Erythroblast (primary cell): ENCODE measurements at places on chromosomes 6 and 20.
A peak's percentile ranks its signal among the peaks of the same experiment; 100 is the strongest.

- DNase-seq, result peak; percentile 72
These were observed 862 bp upstream of the SOBP start for GRCh38 chr6:107488875-107489635.

DNA sequence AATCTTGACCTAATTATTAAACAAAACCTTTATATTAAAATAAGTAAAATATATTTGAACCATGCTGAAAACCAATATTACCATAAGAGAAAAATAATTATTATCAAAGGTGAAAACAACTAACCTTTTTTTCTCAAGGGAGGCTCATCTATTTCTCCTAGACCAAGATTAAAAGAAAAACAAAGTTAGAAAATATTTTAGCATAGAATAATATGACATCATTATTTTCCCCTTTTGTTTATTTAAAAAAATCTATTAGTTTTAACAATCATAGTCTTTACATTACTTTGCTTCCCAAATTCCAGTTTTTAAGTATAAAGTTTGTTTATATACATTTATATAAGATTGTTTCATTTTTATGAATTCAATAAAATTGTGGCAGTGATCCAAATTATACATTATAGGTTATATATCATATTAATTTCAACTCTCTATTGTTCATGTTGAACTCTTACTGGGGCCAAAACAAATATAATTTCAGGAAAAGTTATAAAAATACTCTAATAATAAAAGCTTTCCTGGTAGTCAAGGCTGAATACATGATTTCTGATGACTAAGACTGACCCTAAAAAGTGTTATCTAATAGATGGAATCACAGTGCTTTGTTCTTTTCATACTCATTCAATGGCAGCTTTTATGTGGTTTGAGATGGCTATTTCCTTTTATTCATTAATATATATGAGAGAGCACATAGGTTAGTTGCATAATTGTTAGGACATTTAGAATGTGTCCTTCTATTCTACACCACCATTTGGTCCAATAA is 89.4 kb downstream of the TRDN start:
- DNase-seq, result no peak

DNA sequence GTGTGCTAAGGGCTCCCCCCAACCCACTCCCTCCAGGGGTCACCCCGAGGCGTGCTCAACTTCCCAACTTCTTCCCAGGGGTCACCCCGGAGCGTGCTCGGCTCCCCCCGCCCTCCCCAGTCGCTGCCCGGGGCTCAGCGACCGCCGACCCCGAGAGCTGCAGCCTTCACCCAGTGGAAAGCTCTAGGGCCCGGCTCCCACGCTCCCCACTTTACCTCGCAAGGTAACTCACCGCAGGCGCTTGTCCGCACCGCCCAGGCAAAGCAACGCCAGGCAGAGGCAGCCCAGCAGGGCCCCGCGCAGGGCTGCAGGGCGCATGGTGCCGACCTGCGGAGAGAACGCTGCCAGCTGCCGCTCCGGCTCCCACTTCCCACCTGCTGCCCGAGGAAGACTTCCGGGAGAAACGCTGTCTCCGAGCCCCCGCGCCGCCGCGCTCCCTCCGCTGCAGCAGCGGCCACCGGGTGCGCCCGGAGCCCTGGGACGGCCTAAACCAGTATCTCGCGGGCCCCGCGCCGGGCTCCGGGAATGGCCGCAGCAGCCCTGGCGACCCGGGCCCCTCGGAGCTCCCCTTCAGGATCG is 396 bp downstream of the RNASET2 start:
- no peak for DNase-seq

DNA sequence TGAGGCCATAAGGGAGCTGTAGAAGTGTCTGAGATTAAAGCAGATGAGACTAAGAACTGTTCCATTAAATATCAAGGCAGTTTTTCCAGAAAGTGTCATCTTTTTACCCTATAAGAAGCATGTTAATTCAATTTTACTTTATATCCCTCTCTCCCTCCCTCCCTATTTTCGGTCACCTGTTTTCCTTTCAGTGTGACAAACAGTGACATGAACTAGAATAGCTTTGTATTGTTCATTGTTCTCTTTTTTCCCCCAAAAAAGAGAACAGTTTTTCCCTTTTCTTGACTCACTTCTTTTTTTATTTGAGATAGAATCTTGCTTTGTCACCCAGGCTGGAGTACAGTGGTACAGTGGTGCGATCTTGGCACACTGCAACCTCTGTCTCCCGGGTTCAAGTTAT is 269.3 kb downstream of the ZFAND3 start:
- DNase-seq, result no peak

- DNase-seq, result no peak
These were observed 86.2 kb upstream of the VSTM2L start for GRCh38 chr20:37816726-37817125.

DNA sequence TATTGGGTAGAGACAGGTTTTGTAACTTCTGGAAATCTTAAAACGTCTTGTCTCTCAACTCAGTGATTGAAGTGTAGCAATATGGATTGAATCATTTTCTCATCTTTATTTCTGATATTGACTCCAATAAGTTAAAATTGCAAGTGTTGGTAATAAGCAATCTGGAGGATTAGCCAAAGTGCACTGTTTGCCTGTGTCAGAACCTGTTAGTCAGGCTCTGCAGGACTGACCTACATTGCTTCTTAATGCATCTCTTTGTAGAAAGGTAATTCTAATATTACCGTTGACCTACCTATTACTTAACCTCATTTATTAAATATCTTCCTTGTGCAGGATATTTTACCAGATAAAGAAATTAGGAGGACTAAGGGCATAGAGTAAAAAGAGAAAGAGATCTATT is 484.0 kb upstream of the CITED2 start:
- no peak for DNase-seq

DNA sequence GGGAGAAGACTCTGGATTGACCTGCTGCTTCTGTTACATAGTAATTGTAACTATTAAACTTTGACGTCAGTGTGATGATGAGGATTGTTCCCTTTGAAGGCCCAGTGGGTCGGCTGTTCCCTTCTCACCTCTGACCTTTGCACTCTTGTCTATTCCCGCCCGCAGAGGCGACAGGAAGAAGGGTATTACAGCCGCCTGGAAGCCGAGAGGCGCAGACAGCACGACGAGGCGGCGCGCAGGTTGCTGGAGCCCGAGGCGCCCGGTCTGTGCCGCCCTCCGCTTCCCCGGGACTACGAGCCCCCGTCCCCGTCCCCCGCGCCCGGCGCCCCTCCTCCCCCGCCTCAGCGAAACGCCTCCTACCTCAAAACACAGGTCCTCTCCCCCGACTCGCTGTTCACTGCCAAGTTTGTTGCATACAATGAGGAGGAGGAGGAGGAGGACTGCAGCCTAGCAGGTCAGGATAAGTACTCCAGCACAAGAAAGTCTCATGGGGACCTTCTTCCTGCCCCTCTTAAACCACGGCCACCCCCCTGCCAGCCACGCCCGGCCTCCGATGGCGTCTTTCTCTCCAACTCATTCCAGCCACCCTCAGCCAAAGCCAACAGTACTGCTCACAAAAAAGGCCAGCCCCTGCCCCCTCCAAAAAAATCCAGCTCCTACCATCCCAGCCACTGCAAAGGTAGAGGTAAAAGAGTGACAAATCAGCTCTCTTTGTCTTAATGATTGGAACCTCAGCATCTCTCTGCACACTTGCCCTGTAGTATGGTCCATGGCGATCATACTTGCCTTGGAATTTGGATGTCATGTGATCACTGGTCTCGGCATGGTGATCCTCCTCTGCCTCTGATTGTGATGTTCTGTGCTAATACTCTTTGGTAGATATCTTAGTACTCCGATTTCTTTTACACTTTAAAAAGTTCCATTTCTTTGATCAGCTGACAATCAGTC is 31.6 kb upstream of the KIF25 start:
- no peak for DNase-seq

DNA sequence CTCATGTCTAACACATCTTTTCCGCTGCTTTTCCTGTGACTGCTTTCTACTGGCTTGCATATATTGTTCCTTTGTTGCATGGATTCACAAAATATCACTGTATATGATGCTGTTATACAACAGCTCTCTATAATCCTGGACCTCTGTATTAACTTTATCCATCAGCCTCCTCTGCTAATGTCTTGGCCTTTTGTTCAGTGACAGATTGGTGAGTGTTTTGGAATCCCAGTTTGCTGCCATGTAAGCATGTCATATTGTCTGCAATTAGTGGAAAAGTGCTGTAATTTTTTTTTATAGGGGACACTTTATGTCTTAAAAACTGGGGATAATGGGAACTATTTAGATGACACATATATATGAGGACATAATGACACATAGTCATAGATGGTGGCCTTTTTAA is 3.0 kb downstream of the RIMS1 start:
- DNase-seq, result no peak

DNA sequence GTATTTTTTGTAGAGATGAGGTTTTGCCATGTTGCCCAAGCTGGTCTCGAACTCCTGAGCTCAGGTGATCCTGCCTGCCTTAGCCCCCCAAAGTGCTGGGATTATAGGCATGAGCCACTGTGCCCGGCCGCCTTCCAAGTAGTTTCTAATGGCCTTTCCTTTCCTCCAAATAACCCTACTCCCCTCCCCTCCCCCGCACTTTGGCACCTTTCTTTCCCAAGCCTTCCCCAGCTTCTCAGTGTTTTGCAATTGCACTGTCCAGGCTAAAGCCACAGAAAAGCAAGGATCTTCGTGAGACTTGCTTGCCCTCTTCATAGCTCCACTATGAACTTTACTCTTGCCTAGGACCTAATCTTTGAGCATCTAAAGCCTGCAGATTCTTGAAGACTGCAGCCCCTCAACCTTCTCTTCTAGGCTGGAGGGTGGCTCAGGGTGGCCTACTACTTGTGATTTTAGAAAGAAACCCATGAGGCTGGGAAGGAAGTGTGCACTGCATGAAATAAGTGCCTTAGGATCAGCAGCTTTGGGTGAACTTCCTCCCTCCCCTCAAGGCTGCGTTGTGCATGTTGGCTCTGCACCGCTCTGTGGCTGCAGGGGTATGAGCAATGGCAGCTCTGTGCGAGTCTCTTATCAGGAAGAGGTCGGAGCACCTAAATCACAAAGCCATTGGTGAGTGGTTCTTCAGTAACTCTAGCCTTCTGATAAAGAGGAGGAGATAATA is 152.4 kb upstream of the SNX9 start:
- no peak for DNase-seq

DNA sequence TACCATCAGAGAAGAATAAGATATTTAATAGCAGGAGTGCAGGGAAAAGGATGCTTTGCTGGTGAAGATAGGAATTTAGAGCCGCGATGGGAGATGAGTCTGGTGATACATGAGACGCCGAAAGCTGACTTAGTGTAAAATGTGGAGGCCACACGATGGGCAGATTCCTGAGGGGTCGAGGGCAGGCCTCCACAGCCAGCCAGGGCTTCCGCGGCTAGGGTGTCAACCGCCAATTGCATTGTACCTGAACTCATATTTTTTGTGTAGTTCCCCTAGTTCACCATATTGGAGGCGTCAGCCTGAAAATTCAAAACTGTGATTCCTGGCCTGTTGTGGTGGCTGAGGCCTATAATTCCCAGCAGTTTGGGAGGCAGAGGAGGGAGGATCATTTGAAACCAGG is 8.5 kb downstream of the ETV7 start:
- DNase-seq, result no peak

DNA sequence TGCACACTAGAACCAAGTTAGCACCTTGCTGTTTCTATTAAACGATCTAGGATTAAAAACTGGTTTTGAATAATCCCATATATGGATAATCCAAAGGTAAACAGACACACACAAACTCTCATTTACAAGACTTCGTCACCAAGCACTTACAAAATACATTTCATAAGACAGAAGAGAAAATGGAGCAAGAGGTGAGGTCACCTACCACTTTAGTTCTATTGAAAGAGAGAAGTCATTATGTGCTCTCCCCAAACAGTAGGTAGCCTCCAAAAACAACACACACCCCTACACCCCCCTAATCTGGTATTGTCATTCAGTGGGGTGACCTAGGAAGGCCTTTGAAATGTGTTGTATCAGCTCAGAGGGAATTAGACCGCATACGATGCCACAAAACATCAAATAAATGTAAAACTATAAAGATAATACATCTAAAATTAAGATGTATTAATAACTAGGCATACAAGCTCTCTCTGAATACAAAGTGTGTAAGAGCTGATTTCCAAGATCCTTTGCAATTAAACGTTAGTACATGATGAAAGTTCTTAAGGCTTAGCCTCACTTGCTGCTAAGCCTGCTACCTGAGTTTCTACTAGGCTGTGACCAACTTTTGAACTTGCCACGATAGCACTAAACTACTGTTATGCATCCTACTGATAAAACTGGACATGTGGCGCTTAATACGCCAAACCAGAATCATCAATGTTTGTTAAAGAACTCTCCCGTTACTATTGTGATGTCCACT is 1.6 kb downstream of the SRPK1 start:
- DNase-seq, result peak; percentile 72

DNA sequence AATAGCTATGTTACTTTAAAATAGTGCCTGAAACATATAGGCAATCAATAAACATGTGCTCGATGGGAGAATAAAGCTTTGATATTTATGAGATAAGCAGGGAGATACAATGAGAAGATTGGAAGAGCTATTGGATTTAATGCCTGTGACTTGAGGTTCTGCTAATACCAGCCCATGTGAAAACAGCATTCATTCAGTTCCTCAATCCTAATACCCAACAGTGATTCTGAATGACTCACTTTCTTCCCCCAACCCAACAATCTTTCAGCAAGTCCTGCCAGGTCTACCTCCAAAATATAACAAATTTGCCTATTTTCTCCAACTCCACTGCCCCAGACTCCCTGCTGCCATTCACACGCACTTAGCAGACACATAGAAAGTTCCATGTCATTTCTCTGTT is 26.6 kb upstream of the KLHL31 start:
- DNase-seq, result no peak

GRCh38 chr6:7261032-7261841 is 51.8 kb downstream of the SSR1 start:
- DNase-seq, result peak; percentile 75

DNA sequence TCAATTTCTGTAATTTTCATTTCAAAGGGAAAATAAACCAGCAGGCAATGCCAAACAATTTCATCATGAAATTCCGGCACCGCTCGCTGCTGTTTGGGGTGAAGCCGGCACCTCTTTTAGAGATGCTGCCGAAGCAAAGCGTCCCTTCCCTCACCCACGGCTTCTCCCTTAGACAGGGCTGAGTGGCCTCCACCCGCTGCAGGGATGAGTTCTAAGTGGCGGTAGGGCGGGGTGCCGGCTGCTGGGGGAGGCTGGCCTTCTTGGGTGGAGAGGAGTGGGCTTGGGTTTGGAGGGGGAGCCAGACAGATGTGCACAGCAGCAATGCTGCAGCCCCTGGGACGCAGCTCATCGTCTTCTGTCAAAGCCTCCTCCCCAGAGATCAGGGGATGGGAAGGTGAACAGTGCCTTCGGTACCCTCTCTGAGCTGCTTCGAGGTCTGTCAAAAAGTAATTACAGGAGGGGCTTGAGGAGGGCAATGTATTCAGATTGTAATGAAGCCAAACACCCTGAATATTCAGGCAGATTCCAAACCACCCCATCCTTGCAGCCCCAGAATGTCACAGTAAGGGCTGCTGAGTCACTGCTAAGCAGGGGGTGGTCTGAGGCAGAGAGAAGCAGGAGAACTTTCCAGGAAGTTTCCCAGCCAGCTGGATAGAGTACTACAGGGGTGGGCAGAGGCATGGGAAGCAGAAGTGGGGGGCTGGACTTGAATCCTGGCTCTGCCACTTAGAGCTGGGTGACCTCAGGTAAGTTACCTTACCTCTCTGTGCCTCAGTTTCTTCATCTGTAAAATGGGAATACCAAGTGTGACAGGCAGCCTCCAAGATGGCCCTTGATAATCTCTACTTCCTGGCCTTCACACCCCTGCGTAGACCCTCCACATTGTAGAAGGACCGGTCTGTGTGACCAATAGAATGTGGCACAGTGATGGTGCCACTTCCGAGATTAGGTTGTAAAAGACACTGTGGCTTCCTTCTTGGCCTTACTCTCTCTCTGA is 96.6 kb downstream of the SULF2 start:
- DNase-seq, result no peak

GRCh38 chr6:21429291-21429690 is 164.3 kb upstream of the SOX4 start:
- DNase-seq, result no peak
